Osteoblast (primary cell): ENCODE measurements at places on chromosomes 5 and 9. TPM values are rescaled to one million over a fixed set of nuclear protein-coding genes. Genes with fewer than 3 reads are reported as not detected.

DNA sequence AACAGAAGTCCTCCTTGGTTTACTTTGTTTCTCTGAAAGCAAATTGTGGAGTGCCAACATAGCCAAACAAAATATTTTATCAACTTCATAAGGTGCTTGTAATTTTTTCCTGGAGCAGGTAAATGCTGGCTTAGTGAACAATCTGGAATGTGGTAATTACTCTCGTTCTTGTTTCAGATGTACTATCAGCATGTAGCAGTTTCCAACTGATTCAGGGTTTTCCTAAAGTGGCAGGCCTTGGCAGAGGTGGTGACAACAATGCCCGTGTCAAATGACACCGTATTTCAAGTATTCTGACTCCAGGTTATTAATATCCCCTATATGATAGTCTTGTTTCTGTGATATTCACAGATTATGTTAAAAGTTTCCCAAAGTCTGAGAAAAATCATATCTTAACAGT lies 1.2 kb downstream of the C9orf72 start:
- no peak for DNase-seq
- H3K4me1 ChIP-seq, result peaks cover 15% of the 10 kb centered on the region
- H3K4me3 ChIP-seq, result peak overlapping the region; percentile 83

DNA sequence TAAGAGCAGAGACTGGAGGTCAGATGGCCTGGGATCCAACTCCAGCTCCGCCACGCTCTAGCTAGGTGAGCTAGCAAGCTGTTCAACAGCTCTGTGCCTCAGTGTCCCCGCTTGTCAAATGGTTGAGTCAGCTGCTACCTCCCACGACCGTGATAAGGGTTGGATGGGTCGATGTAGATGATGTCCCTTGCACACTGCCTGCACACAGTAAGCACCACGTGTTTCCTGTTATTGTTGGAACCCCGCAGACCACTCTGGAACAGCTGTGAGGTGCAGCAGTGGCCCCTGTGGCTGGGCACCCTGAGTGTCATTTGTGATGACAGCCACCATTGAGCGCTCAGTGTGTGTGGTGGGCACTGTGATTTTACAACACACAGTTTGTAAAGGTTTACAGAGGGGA lies 54.0 kb upstream of the CTSL start:
- DNase-seq, result no peak
- H3K4me3 ChIP-seq, result no peak overlapping the region
- no peak overlapping the region for H3K27ac ChIP-seq
- H3K27me3 ChIP-seq, result peaks cover 2% of the 10 kb centered on the region
- H3K36me3 ChIP-seq, result no peaks in the 10 kb centered on the region

DNA sequence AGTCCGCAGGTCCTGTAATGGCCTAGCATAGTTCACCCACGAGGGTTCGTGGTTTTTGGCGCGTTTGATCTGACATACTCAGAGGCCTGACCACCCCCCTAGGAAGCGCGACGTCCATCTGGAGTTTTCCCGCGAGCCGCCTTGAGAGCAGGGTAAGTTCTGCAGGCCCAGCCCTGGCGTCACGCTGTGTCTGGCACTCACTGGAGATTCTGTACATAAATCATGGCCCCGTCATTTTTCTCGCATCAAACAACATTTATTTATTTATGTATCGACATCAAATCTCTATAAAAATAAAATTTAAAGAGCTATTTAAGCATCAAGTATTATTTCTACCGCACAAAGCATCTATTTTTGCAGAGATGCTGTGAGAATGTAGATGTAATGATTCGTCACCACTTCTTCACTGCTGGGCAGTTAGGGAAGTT lies 437 bp upstream of the TRIM41 start:
- peaks cover 20% of the 10 kb centered on the region for H3K4me1 ChIP-seq
- H3K36me3 ChIP-seq, result peaks cover 12% of the 10 kb centered on the region
- no peaks in the 10 kb centered on the region for H3K27me3 ChIP-seq
- no peak for DNase-seq
- H3K27ac ChIP-seq, result peak overlapping the region; percentile 98

DNA sequence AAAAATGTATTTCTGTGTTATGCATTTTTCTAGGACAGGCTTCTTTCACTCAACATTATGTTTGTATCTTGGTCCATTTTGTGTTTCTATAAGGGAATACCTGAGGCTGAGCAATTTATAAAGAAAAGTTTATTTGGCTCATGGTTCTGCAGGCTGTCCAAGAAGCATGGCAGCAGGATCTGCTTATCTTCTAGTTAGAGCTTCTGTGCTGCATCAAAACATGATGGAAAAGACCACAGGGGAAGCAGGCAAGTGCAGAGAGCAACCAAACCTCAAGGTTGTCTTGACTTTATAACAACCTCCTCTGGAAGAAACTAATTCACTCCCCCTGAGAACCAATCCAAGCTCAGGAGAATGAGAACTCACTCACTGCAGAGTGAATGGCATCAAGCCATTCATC lies 1601.0 kb upstream of the NUDT12 start:
- DNase-seq, result no peak
- H3K36me3 ChIP-seq, result no peaks in the 10 kb centered on the region
- no peaks in the 10 kb centered on the region for H3K27me3 ChIP-seq
- no peak overlapping the region for H3K4me3 ChIP-seq
- H3K4me1 ChIP-seq, result no peaks in the 10 kb centered on the region
- no peak overlapping the region for H3K27ac ChIP-seq

- no peak for DNase-seq
- H3K27me3 ChIP-seq, result peaks cover 10% of the 10 kb centered on the region
- no peaks in the 10 kb centered on the region for H3K4me1 ChIP-seq
- H3K36me3 ChIP-seq, result no peaks in the 10 kb centered on the region
- H3K4me3 ChIP-seq, result no peak overlapping the region
These were observed 7.7 kb upstream of the C5orf47 start for GRCh38 chr5:173981185-173981761.

PCDHA11 gene
- 0.29 and 0.36 TPM in 2 replicates for total RNA-seq

HRCT1 gene
- 1.8 and 5.1 TPM in 2 replicates for total RNA-seq
